ENCODE measurements at places on chromosomes 6 and 20. TPM values are rescaled to one million over a fixed set of nuclear protein-coding genes. Genes with fewer than 3 reads are reported as not detected.

The PGC gene
- total RNA-seq: not detected

The ADGRF4 gene
- total RNA-seq: 0.10 TPM

The HECA gene
- total RNA-seq: 16.4 TPM

The SLC35D3 gene
- total RNA-seq: not detected

The DAAM2 gene
- total RNA-seq: 1.2 TPM

The ENPP3 gene
- not detected for total RNA-seq

The SLC17A2 gene
- total RNA-seq: not detected

DNA sequence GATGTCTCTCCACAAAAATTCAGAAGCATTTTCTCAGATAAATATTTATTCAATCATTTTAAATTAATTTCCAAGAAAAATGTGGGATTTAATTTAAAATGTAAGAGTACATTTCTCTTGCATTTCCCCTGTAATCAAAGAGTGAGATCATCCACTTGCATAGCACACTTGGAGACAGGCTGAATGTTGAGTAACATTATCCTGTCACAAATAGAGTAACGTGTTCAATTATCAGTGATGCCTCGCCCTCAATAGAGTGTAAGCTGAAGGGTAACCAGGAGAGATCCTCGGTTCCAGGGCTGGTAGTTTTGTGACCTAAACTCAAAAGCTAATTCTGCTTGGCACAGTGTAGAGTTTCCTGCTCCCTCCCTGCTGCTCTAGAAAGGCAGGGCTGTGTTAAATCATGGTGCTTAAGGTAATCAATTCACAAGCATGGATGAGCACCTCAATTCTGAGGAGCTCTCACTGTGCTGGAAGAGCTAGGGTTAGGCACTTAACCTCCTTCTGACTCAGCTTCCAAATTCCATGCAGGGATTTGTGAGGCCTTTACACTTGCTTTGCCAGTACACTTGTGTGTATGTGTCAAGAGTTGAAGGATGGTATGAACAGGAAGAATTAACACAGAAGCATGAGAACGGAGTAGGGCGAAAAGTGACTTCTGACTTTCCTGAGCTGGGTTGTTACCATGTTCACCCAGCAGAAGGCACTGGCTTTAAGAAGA is 56.6 kb downstream of the MMUT start:
- DNase-seq: no peak

GRCh38 chr6:3410385-3411360 is 46.2 kb downstream of the SLC22A23 start:
- peak; percentile 50 for DNase-seq

GRCh38 chr6:13256266-13257001 is 71.9 kb downstream of the TBC1D7 start:
- no peak for DNase-seq

DNA sequence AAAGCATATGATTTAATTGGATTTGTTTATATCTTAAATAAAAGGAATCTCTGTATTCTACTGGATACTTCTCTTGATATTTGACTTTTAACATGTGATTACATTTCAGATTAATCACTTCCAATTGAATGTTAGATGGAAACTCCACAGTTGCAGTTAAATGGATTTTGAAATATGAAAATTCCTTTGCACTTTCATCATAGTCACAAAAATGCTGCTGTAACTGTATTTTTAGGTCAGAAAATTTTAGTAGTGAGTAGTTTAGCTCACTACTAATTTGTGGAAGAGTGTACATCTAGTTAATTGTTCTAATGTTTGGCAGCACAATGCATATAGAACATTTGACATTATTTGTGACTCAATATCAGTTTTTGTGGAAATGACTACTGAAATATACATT is 26.8 kb downstream of the PTCHD4 start:
- DNase-seq: no peak

GRCh38 chr20:9281803-9282202 is 212.9 kb downstream of the PLCB4 start:
- DNase-seq: no peak

GRCh38 chr6:143838395-143838794 is 4.7 kb upstream of the LTV1 start:
- DNase-seq: no peak

GRCh38 chr6:43186019-43186418 is 4.0 kb downstream of the CUL9 start:
- no peak for DNase-seq

DNA sequence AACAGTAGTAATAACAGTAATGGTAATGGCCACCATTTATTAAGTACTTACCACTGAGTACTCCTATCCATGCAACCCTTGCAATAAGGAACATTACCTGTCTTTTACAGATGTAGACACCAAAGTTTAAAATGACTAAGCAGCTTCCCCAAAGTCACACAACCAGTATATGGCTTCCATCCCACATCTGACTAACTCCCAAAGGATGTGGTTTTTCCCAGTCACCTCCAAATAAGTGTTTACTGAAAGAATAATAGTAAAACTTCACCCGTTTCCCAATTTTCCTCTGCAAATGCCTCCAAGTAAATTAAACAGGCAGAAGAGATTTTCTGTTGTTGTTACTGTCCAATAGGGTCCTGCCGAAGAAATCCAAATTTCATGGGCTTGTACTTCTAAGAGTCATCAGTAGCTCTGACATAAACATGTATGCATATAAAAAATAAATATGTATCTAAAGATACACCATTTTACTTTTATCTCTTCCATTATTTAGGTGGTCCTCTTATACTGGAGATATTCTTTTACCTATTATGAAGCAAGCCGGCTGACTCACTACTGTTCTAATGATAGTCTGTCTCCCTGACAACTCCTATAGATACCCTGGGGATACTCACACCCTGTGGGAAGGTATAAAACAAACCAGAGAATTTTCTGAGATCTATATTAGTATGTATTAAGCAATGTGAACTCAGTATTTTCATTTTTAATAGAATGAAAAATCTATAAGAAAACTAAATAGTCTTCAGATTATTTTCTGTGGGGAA is 77.9 kb upstream of the ID4 start:
- no peak for DNase-seq

GRCh38 chr6:34897716-34898115 is 8.7 kb downstream of the ANKS1A start:
- DNase-seq: no peak

DNA sequence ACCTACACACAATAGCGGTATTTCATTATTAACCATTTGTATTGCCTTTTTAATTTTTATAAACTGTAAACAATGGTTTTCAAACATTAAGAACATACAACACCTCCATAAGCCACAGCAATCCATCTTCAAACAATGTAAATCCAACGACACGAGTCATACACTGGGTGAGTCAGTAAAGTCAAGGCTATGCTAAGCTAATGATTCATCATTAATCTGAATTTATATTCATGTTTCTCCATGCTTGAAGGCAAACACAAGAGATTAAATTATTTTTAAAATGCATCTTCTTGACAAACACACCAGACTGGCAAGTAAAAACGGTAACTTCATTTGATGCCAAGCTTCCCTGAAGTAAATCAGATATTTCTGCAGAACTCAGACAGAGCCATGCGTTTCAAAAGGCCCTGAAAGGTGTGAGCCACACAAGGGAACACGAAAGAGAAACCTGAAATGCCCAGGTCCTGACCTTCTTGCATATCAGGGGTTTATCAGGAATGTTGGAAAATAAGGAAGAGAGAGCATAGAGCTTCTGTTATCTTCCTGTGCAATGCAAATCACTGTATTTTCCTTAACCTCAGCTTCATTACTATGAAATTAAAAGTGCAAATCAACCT is 162.5 kb downstream of the ALDH8A1 start:
- peak; percentile 33 for DNase-seq

DNA sequence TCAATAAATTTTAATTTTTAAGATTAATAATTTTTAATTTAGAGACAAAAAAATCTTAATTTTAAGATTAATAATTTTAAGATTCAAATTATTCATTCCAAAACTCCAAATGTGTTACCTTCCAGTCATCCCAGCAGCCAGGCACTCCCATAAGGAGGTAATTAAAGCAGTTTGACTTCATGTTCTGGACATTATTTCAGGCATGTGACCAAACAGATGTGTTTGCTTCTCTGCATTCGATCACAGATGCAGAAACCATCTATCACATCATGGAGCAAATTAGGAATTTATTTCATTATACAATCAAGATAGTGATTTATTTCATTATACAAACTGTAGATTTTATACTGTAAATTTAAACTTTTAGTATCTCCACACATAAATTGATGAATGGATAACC is 150.3 kb downstream of the AKAP7 start:
- DNase-seq: no peak

DNA sequence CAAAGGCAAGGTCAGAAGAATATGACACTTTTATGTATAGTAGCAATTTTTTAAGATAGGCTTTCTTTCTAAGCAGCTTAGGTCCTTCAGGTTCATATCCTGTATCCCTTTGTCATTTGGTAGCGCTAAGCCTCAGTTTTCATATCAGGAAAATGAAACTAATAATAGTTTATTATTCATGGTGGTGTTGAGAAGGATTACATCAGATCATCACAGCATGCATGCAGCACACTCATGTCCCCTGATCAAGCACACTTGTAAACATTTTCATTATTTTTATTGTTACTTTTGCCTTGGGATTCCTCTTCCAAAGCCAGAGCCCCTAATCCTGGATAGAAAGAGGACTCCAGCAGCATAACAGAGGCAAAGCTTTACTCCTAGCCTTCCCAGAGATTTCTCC is 70.2 kb upstream of the ADGRF1 start:
- DNase-seq: no peak

DNA sequence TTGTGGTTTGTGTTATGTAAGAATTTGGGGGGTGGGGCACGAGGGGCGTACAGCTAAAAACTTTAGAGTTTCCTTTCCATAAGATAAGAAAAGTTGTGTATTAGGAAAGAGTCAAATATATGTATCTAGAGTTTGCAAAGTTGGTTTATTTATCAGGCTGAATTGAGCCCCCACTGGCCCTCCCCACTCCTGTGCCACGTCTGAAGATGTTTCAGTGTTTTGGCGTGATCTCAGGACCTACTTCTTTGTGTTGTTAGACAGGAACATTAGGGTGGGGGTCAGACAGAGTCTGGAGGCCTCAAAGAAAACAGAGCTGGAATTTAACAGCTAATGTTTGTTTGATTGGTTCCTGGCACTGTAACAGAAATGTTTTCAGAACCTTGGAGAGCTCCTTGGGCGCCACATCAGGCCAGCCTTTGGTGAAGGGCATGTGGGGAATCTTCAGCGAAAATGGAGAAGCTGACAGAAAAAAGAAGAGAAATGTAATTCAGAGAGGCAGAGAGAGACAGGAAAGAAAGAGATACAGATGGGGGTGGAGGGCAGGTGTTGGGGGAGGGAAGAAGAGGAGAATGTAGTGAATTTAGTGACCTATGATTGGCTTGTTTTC is 674 bp downstream of the NRSN1 start:
- DNase-seq: no peak

DNA sequence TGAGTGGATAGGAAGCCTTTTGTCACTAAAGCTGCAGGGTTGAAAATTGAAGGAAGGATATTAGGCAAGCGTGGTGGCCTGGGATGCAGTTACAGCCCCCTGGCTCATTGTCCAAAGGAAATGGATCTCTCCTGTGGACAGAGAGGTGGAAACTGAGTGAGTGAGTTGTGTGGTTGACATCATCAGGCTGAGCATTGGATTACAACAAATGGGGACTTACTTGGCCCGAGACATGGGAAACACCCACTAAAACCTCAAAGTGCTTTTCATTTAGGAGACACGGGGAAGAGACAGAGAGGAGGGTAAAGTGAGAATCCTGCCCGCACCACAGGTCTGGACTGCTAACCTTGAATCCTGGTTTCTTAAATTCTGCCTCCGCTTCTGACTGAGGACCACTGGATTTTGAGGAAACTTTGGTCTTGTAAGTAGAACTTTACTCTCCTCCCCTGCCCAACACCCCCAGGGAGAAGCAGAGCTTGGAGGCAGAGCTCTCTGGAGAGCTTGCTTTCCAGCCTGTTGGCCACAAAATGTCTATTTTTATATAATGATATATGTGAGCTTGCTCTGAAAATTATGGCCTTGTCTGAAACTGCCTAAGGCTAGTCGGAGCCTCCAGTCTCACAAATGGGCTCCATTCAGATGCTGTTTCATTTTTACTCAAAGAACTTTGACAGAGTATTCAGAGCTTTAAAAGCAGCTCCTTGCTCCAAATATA is at the start of gene PKIG:
Gene PKIG, plus strand, starts transcription at position 269 of the 715 bp plus-strand sequence. CDS start 31,978 bp downstream, outside the sequence.
- DNase-seq: peak; percentile 84
